ENCODE measurements at places on chromosomes 3 and 15. TPM values are rescaled to one million over a fixed set of nuclear protein-coding genes. Genes with fewer than 3 reads are reported as not detected.

DNA sequence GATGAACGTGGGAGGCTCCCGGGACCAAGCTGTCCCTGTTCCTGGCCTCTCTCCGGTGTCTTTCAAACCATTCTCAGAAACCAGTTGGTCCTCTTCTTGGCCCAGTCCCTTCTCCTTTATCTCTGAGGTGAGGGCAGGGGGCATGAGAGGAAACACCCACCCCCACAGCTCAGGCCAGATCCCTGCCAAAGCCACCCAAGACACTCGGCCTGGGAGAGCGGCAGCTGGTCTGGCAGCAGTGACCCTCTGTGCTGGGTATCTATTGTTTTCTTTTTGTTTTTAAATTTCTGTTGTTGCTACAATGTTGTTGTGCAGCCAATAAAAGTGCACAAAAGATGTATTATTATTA is 27.3 kb downstream of the ACSBG1 start:
- no peak for DNase-seq

Gene FMN1
- 1.7 TPM for total RNA-seq

Gene LARP6
- total RNA-seq, result 37.5 TPM

Gene TMEM158
- total RNA-seq, result 5.0 TPM

DNA sequence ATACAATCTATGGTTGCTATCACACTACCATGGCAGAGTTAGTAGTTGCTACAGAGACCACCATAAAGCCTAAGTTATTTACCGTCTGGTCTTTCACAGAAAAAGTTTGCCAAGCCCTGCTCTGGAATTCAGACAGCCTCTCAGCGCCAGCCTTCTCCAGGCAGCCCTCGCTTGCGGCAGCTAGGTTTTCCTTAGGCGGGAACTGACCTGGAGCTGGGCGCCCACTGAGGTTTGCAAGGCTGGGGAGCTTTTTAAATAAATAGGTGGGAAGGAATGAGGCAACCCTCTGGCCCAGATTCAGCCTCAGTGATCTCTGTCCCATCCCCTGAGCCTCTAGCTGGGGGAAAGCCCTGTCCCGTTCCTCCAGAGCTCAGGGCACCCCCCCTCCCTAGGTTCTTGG is 1.2 kb downstream of the CTSH start:
- no peak for DNase-seq

GRCh38 chr3:111871809-111872623 is 13.0 kb downstream of the PHLDB2 start:
- no peak for DNase-seq

GRCh38 chr15:70812827-70813364 is 41.1 kb downstream of the LARP6 start:
- peak; percentile 62 for DNase-seq

- no peak for DNase-seq
These were observed 148.9 kb downstream of the DNAJB8 start for GRCh38 chr3:128317698-128318231.

Gene UBAP1L
- 2.3 TPM for total RNA-seq

All from mammary epithelial cell (primary cell).